ENCODE measurements at places on chromosomes 5 and 9.

DNA sequence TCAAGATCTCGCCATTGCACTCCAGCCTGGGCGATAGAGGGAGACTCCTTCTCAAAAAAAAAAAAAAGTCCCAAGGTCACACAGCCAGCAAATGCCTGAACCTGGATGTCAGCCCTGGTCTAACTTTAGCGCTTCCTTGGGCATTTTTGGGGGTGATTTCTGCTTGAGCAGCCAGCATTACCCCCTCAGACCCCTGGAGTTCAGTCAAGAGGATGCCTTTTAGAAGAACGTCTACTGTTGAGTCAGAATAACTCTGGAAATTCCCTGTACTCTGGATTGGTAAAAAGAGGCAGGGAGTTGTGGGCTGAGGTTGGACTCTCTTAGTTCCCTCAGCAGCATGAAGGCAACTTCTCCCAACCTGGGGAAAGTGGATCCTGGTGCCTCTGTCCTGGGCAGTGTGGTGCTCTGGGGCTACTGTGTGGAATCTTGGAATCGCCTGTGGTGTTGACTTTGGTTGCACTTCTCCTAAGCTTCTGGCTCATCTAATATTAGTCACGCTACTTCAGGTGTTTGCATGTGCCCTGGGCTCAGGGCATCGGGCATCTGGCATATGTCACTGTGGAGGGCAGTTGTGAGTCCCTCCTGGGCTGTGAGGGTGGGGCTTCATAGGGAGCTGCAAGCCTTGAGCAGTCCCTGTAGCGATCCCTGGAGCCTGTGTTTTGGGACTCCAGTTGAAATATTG lies 32.2 kb downstream of the STXBP1 start:
- DNase-seq, result no peak

- no peak for DNase-seq
These were observed 555.2 kb upstream of the GRAMD2B start for GRCh38 chr5:125868036-125868435.

GRCh38 chr9:117414906-117415331 lies at the start of gene ASTN2:
Gene ASTN2 (minus strand): TSS chr9:117415057. CDS start chr9:117414938, 119 bp downstream.
- no peak for DNase-seq

DNA sequence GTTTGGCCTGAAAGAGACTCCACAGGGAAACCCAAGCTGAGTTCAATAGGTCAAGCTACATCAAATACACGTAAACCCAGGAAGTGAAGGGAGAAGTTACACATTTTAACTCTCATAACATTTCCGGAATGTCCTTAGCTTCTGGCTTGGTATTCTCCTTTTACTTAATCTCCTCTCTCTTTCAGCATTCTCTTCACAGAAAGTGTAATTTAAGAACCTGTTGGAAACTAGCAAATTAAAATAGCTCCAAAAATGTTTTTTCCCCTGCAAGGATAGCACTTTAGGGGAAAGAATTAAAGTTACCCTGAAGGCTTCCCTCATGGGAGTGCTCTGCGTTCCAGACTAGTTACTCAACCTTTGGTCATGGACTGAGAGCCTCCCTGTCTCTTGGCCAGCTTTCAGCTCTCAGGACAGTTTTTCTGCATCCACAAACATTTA lies 292.7 kb upstream of the TARS1 start:
- DNase-seq, result no peak

- DNase-seq, result no peak
These were observed 210.1 kb downstream of the TARS1 start for GRCh38 chr5:33650911-33651310.

DNA sequence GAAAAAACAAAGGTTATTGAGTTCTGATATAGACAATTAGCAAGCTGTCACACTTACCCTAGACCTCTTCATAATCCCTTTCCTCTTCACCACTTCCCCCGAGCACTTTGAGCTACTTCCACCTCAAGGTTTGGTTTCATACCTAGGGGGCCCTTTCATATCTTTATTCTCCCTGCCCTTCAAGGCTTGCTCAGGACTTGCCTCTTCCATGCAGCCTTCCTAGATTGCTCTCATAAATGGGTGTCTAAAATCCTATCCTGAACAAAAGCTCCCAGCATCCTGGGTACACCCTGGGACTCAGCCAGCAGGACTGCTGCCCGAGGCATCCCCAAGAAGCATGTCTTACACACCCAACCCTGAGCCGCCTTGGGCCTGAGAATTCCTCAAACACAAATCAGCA lies 157.3 kb downstream of the C5orf15 start:
- DNase-seq, result no peak

DNA sequence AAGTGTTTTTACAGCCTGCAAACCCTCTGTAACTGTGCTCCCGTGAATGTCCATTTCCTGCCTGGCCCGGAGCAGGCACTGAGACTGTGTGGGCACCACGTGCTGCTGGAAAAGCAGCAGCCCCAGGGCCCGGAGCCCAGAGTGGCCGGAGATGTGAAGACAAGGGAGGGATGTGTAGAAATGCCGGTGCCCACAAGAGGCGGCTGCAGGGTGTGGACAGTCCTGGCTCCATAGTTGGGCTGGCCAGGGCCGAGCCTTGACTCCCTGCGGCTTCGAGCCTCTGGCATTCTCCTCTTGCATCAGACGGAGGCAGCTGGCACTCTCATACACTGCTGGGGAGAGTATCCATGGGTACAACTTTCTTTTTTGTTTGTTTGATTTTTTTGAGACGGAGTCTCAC lies 13.2 kb upstream of the GFPT2 start:
- DNase-seq, result no peak

DNA sequence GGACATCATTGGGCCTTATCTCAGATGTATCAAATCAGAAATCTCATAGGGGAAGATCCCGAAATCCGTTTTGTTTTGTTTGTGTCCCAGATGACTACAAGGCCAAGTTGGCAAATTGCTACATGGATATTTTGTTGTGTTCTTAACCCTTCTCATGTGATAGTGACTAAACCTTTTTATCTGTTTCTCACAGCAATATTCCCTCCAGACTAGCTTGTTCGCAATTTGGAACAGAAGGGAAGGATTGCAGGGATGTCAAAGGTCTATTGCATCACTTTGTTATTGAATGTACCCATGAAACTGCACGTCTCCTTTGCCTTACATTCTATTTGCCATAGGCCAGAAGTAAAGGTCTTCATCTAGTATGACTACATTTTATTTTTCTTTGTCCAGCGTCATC lies 453.9 kb downstream of the NFIB start:
- DNase-seq, result no peak
